ENCODE measurements at places on chromosomes 16 and 17.

- no peak for DNase-seq
Measured at GRCh38 chr16:23700509-23700908, 12.5 kb downstream of the ERN2 start.

DNA sequence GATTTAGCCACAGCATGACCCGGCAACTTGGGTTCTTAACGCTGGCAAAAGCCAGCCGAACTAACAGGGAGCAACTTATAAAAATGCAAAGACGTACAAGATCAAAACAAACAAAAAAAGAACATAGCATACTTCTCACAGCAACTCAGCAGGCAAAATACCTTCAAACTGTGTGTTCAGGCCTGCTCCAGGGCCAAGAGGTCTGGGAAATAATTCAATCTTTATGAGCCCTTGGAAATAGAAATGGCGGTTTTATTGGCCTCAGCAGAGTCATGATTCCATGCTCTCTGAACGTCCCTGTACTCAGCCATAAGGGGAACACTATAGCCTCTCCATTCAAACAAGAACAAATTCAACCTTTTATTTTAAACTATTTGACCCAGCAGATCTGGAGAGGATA lies 101.3 kb upstream of the C17orf78 start:
- no peak for DNase-seq

- DNase-seq = no peak
Measured at GRCh38 chr17:56897646-56898424, 16.0 kb downstream of the TRIM25 start.

DNA sequence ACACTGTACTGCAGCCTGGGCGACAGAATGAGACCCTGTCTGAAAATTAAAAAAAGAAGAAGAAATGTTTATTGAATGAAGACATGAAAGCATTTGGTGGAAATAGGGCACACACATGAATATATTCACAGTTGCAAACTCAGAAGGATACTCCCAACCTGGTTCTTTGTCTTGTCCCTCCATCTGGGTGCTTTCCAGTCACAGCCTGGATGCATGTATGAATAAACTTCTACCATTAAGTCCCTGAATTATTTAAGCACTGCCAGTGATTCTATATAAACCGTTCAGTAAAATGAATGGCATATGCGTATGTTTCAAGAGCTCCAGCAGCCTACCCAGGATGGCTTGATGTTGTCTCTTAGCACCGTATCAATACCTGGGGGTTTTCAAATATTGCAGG lies 591.1 kb downstream of the WWOX start:
- no peak for DNase-seq

DNA sequence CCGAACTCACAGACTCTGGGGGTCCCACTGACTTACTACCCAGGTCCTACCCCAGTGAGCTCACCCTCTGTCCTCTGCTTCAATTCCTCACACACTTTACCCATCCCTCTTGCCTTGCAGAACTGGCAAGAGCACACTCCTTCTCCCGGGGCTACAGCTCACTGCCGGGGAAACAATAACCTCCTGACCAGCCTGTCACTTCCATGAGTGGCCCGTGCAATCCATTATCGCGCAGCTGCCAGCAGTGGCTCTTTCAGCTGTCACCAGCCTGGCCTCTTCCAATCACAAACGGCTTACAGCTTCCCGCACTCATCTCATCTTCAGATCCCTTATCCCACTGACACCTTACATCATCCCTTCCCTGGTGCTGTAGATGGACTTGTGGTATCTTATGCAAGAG lies 79.5 kb downstream of the CPPED1 start:
- no peak for DNase-seq

DNA sequence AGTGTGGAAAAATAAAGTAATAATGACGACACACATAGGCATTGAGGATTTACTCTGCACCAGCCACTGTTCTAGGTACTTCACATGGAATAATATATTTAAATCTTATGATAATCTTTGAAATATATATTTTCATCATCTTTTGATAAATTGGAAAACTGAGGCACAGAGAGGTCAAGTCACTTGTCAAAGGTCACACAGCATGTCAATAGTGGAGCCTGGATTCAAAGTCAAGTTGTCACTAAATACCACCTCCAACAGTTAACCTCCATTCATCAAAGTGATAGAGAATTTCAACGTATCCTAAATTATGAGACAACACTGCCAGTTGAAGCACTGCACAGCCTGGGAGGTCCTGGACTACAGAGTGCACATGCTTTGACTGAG lies 121.7 kb downstream of the IRX5 start:
- DNase-seq = no peak

DNA sequence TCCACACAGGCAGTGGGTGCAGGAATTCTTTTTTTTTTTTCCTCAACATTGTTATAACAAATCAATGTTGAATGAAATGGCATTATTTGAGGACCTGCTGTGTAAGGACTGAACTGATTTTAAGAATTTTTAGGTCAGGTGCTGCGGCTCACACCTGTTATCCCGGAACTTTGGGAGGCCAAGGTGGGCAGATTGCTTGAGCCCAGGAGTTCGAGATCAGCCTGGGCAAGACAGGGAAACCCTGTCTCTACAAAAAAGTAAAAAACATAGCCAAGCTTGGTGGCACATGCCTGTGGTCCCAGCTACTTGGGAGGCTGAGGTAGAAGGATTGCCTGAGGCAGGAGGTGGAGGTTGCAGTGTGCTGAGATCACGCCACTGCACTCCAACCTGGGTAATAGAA lies 12.4 kb downstream of the MPRIP start:
- no peak for DNase-seq

- DNase-seq = no peak
Measured at GRCh38 chr16:74153773-74154172, 142.8 kb upstream of the PSMD7 start.

GRCh38 chr16:10652730-10653590 lies 41.8 kb downstream of the TEKT5 start:
- no peak for DNase-seq

DNA sequence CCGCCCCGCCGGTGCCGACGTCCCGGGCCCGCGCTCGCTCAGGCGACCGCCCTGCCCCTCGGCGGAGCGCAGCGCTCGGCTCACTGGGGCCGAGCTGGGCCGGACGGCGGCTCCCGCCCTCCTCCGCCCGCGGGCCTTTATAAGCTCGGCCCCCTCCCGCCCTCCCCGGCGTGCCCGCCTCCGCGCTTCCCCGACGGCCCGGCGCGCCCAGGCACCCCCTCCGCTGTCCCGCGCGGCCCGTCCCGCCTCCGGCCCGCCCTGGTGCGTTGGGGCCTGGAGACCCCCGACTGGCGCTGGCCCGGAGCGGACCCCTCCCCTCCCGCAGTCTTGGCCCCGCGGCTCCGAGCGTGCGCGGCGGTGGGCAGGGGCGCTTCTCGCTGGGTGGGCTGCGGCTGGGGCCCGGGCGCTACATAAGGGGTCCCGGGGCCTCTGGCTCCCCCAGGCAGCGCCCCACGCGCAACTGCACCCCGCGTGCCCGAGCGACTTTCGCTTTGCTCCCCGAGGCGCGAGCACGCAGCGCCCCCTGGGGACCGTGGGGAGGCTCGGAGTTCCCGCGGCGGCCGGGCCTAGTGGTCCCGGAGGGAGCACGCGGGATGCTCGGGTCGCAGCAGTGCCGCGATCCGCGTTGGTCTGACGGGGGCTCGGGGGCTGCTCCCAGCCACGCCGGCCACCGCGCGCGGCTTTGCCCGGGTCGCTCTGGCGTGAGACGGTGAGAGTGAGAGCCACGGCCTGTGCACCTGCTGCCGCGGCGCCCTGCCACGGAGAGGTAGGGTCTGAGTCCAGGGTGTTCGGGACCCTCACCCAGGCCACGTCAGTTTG lies at the start of gene PIEZO1:
Gene PIEZO1, minus strand, starts transcription at position 115 of the 819 bp plus-strand sequence. CDS start 256 bp downstream, outside the sequence.
- DNase-seq = no peak

All from HepG2 (cell line).